ENCODE measurements at places on chromosomes 5 and 9.

DNA sequence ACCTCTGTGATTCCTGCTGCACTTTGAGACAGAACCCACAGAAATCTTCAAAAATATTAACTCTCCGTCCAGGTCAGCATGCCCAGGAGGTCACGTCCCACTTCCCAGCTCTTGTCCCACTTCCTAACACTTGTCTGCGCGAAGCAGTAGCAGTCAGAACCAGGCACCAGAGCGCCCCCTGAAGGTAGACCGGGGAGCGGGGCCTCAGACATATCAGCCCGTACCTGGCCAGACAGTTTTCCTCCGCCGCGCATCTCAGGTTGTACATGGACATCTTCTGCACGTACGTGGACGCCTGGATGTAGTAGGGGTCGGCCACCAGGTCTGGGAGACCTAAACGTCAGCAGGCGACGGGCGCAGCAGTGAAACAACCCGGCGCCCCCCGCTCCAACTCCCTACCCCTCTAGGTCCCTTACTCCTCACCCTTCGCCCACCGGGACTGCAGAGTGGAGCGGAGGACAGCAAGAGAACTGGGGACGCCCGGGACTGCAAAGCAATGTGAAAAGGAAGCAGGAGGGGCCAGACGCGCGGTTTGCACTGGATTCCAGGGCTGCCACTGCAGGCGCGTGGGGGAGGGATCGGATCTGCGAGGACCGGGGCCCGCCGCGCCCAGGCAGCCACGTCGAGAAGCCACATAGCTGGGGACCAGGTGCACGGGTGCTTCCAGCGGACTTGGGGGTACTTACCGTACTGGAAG, 1.2 kb downstream of the LOX start:
- no peak for DNase-seq

DNA sequence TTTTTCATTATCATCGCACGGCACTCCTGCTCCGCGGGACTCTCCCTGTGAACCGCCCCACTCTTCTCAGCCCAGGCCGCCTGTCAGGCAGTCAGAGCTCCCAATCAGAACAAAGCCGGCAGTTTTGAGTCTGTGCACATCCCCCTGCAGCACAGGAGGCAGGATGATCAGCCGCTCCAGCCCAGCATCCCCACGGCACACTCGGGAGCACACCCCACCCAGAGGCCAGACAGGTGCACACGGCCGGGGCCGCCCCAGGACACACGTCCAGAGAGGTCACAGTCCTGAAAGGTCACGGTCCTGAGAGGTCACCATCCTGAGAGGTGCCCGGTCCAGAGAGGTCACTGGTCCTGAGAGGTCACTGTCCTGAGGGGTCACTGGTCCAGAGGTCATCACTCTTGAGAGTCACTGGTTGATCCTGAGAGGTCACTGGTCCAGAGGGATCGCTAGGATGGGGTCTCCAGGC, 8.4 kb downstream of the TPPP start:
- no peak for DNase-seq

GRCh38 chr5:177370488-177371119, 12.9 kb downstream of the RGS14 start:
- peak; percentile 72 for DNase-seq

GRCh38 chr5:141359790-141360426, at the start of gene PCDHGB2:
PCDHGB2 (plus strand) TSS chr5:141359994; CDS start chr5:141360136, 142 bp downstream.
- DNase-seq = no peak

GRCh38 chr5:9562141-9562540, 16.3 kb upstream of the SEMA5A start:
- DNase-seq = no peak

DNA sequence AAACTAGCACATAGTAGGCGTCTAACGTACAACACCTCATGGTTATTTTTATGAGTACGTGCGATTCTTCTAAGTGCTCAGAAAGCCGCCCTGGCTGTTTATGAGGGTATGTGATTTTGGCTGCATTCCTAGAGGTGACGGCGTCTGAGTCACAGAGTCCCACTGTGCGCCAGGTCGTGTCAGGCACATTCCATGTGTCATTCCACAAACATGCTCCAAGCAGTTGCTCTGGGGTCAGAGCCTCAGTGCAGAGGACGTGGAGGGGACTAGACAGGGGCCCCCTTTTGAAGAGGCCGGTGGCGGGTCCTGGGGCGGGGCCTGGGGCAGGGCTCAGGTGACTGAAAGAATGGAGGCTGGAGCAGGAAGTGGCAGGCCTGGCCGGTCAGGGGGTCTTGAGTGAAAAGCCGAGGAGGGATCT, 51.9 kb downstream of the NEK6 start:
- DNase-seq = peak; percentile 90

DNA sequence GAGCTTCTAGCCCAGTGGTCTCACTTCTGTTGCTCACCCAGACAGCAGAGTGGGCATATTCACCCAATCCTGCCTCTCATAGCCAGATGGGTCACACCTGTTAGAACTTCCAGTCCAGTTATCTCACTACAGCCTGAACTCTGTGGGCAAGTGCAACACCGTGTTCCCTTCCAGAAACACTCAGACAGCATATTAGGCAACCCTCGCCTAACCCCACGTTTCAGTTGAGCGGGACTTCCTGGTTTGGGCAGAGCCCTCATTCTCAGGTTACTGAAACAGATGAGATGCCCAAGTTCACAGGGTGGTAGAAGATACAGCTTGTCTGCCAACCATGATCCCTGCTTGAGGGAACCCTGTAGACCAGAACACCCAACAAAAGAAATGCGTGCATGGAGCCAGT, 538.2 kb downstream of the CYLC2 start:
- no peak for DNase-seq

GRCh38 chr5:117463881-117464570, 889.4 kb upstream of the SEMA6A start:
- DNase-seq = no peak

- no peak for DNase-seq
Measured at GRCh38 chr9:91746904-91747303, 203.1 kb downstream of the ROR2 start.

DNA sequence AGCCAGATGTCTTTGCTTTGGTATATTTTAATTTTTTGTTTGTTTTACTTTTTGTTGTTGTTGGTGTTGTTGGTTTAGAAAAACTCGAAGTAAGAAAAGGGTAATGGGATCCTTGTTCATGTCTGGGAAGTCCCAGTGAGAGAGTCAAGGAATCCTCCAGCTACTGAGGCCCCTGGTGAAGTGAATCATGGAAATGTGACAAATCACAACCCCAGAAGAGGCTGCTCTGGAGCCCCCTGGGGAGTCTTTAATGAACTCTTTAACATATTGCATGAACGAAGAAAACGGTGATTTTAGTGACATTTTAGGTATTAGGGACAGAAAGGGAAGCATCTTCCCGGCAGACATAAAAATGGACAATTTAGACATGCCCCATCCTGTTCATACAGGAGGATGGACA, 41.3 kb downstream of the TMEM174 start:
- DNase-seq = no peak

- DNase-seq = no peak
Measured at GRCh38 chr9:117552811-117553210, 138.0 kb upstream of the ASTN2 start.

- no peak for DNase-seq
Measured at GRCh38 chr5:90119531-90119971, 290.0 kb downstream of the CETN3 start.

- DNase-seq = peak; percentile 8
Measured at GRCh38 chr5:36777105-36777757, 99.3 kb upstream of the NIPBL start.

DNA sequence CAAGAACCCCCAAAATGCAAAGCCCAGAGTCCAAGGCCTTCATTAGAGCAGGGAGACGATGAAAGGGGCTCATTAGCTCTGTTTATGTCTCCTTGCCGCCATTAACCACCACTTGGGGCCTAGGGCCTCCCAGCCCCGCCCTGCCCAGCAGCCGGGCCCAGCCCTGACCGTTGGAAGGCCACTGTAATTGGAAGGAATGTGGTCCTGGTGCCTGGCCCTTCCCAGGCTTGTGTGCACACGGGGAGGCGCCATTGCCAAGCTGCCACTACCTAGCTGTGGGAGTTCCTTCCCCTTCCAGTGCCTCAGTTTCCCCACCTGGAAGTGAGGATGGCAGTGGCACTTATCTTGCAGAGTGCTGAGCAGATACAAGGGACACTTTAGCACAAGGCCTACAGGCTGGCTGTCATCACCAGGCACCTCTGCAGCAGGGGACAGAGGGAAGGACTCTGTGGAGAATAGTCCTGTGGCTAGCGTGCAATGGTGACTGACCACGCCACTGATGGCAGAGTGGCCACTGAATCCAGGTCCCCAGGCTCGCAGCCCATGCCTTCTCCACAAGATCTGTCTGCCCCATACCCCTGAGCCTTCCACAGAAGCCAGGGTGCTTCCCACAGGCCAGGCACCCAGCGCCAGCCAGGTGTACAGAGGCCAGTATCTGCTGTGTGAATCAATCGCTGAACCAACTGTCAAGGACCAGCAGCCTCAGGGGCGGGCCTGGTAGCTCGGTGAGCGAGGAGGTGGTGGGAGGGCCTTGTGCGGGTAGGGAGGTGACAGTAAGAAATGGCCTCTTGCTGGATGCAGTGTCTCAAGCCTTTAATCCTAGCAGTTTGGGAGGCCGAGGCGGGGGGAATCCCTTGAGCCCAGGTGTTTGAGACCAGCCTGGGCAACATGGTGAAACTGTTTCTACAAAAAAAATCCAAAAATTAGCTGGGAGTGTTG, 20.8 kb downstream of the GBGT1 start:
- DNase-seq = no peak

GRCh38 chr5:131230406-131230805, 33.4 kb upstream of the CDC42SE2 start:
- no peak for DNase-seq

DNA sequence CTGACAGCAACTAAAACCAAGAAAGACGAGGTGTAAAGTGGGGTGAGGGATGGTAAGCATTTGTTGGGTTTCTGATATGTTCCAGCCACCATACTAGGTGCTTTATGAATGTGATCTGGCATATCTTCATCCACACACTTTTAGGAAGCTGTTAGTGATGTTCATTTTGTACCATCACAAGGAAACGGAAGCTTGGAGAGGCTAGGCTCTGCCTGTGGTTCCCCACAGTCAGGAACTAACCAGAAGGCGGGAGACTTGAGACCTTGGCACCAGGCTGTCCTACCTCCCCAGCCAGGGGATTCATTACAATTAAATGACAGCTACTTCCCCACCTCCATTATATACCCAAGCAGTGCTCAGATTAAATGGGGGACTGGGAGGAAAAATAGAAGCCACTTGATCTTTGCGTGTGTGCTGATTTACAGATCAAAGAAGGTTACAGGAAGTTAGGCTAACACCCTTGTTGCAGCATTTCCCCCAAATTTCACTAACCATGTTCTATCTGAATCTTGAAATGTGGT, 43.0 kb downstream of the SFXN1 start:
- no peak for DNase-seq

- DNase-seq = no peak
Measured at GRCh38 chr5:44388321-44389089, 715 bp downstream of the FGF10 start.

DNA sequence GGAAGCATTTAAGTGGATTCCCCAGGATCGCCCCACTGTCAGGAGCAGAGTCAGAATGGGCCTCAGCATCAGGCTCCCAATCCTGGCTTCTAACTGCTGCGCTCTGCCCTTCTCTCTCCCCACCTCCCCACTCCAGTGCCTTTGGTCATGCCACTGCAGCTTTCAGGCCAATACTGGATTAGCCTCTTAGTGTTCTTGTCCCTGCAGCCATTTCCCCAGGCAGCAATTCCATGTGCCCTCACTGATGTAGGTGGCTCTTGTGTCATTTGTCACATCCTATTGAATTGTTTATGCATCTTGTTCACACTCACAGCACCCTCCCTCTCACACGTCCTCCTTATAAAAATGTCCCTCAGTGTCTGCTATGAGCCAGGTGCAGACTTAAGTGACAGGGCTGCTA, 544.2 kb upstream of the DAP start:
- no peak for DNase-seq

- no peak for DNase-seq
Measured at GRCh38 chr5:7094626-7095025, 301.3 kb upstream of the ADCY2 start.

DNA sequence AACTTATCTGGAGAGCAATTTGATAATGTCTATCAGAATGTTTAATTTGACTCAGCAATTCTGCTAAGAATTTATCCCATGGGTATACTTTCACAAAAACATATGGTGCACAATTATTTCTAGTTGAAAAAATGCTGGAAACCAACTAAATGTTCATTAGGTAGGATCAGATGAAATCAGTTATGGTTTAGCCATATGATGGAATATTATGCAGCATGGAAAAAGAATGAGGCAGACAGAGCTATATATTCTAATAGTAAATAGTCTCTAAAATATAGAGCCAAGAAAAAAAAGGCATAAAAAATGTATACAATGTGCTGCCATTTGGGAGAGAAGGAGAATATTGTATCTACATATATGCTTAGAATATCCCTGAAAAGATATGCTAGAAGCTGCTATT, 3.6 kb upstream of the SPATA6L start:
- DNase-seq = no peak

DNA sequence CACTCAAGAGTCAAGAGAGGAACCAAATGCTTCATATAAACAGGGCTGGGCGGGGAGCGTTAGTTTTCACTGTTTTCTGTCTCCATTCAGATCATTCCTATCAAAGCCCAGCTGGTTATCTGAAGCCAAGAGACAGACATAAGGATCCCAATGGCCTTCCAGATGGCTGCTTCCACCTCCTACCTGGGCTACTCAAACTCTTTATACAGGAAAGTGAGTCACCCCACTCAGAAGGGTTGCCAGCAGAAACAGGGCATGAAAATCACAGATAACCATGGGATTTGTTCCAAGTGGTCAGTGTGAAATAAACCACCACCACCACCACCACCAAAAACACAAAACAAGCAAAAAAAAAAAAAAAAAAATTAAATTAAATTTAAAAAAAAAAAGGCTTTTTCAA, 5.5 kb downstream of the PRSS3 start:
- DNase-seq = no peak

DNA sequence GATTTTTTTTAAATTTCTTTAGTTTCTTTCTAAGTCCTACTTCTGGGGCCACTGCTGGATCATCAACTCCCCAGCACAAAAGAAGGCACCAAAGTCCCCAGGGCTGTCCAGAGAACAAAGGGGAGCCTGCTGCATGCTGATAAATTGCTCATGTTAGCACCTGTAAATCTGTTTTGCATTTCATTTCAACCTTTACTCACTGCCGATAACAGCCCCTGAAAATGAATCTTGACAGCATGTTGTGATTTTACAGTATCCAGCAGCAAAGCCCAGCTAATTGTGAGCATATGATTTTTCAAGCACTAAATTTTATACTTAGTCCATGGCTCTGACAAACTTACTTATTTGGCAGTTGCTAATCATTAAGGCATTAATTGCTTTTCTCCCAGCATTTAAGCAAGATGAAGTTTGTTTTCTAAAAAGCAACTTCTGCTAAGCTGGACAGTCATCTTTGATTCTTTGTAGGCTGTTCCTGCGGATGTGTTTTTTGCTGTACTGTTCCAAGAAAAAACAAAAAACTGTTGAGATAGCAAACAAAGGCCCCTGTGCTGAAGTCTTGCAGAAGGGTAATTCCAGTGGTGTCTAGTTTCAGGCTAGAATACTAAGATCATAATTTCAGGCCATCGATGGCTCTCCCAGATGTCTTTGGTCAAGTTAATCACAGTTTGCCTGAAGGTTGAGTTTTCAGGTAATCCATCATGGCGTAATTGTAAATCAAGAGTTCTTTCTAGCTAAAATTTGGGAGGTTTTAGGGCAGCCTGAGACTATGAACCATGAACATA, 73.1 kb upstream of the GAS1 start:
- DNase-seq = no peak
